ENCODE measurements at places on chromosomes 6 and 20.

DNA sequence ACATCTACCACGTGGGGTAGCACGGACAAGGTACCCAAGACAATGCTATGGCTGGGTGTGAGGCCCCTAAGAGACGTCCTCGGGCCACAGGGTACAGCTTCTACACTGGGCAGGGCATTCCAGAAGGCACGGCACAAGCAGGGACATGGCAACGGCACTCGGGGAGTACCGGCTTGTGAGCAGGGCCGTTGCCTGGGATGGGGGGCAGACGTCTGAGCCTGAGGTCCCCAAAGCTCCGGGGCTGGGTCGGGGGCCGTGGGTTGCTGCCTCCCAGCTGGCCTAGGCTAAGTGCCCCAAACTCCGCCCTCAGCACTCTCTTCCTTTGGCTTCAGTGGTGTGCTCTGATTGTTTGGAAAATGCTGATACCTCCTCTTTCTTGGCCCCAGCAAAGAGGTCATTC, 110.6 kb downstream of the SULF2 start:
- no peaks in the 10 kb centered on the region for H3K4me1 ChIP-seq
- no peak overlapping the region for H3K27ac ChIP-seq
- no peaks in the 10 kb centered on the region for H3K27me3 ChIP-seq
- H3K4me3 ChIP-seq, result no peak overlapping the region
- peaks cover 15% of the 10 kb centered on the region for H3K36me3 ChIP-seq

DNA sequence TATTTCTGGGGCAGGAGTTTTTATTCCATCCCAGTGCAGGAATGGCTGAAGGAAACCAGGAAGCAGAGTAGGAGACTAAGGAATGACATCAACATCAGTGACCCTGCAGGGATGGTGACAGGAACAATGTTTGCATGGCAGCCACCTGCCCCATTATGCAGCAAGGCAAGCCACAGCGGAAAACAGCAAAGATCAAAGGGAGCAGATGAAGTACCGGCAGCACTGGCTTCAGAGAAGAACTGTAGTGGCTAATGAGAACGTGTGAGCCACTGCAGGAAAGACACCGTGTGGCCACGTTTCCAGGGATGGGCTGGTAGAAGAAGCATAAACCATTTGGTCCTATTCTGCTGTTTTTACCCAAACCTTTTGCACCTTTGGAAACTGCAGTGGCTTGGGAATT, 52.9 kb upstream of the TAB2 start:
- peaks cover 3% of the 10 kb centered on the region for H3K4me1 ChIP-seq
- no peak overlapping the region for H3K27ac ChIP-seq
- H3K27me3 ChIP-seq, result no peaks in the 10 kb centered on the region
- H3K36me3 ChIP-seq, result no peaks in the 10 kb centered on the region
- DNase-seq, result no peak

DNA sequence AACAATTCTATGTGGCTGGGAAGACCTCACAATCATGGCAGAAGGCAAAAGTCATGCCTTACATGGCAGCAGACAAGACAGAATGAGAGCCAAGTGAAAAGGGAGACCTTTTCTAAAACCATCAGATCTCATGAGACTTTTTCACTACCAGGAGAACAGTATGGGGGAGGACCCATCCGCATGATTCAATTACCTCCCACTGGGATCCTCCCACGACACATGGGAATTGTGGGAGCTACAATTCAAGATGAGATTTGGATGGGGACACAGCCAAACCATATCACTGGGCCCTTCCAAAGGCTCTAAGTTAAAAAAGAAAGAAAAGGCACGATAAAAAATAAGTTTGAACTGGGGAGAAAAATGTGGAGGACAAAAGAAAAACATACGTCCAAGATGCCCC, 406.9 kb upstream of the CDH4 start:
- no peak overlapping the region for H3K27ac ChIP-seq
- DNase-seq, result no peak
- no peak overlapping the region for H3K4me3 ChIP-seq
- H3K36me3 ChIP-seq, result no peaks in the 10 kb centered on the region
- H3K4me1 ChIP-seq, result no peaks in the 10 kb centered on the region

GRCh38 chr20:54539521-54540046, 64.2 kb downstream of the DOK5 start:
- H3K4me1 ChIP-seq, result peaks cover 22% of the 10 kb centered on the region
- no peak for DNase-seq
- H3K4me3 ChIP-seq, result no peak overlapping the region
- no peak overlapping the region for H3K27ac ChIP-seq

DNA sequence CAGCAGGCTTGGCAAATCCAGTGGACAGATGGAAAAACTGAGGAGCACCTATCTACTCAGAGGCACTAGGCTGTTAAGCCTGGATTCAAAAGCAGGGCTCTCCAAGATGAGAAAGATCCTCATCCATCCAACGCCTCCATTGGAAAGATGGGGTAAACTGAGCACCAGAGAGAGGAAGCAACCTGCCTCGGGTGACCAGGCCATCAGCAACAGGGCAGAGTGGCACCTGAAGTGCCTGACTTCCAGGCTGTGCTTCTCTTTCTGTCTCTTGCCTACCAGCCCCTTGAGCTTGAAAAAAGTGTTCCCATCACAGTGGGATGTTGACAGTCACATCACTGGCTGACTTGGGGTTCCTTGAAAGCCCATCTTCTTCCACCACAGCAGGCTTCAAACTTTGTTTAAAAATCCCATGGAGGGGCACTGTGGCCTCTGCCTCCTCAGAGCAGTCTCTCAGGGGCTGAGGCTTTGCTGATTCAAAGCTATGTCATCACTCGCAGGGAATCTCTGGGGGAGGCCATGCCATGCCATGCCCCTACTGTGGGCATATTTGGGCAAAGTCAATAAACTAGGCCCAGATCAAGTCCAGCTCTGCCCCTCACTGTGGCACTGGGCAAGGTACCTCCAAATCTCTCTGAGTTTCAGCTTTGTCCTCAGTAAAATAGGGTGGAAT, 44.8 kb upstream of the TGM2 start:
- no peak for DNase-seq
- H3K27ac ChIP-seq, result no peak overlapping the region
- H3K27me3 ChIP-seq, result no peaks in the 10 kb centered on the region

GRCh38 chr20:12180107-12180661, 262.5 kb downstream of the BTBD3 start:
- H3K4me1 ChIP-seq, result peaks cover 9% of the 10 kb centered on the region
- DNase-seq, result no peak
- no peak overlapping the region for H3K4me3 ChIP-seq
- no peaks in the 10 kb centered on the region for H3K36me3 ChIP-seq
- no peak overlapping the region for H3K27ac ChIP-seq

DNA sequence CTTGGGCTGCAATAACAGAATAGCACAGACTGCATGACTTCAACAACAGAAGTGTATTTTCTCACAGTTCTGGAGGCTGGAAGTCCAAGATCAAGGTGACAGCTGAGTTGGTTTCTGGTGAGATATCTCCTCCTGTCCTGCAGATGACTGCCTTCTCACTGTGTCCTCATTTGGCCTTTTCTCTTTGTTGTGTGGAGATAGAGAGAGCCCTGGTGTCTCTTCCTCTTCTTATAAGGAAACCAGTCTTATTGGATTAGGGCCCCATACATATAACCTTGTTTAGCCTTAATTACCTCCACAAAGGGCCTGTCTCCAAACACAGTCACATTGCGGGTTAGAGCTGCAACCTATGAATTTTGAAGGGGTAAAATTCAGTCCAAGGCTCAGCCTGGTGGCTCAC, 57.0 kb upstream of the BMP6 start:
- peaks cover 12% of the 10 kb centered on the region for H3K4me1 ChIP-seq
- H3K27me3 ChIP-seq, result no peaks in the 10 kb centered on the region
- no peak overlapping the region for H3K4me3 ChIP-seq

DNA sequence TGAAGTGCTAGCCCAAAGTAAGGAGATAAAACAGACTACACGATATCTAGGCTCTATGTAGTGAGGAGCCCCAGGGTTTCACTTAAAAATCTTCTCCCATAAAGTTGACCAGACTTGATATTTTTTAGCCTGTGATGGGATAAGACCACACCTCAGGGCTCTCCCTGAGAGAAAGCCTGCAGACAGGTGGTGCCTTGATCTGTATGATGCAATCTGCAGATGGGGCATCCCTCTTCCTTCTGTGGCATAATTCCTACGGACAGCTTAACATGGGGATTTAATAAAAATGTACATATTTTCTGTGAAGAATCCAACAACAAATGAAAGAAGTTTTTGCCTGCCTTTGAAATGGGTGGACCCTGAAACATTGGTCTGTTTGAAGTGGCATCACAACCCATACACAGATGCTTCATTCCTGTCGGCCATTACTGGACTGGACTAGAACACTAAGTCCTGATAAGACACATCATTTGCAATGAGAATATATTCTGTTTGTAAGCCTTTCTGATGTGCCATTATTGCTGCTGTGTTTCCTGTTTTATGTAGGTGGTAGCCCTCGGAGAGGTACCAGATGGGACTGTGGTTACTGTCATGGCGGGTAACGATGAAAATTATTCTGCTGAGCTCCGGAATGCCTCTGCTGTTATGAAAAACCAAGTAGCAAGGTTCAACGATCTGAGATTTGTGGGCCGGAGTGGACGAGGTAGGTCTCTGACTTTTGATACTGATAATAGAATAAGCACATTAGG, 53.8 kb upstream of the SUPT3H start:
- no peak overlapping the region for H3K4me3 ChIP-seq
- DNase-seq, result no peak
- H3K27ac ChIP-seq, result no peak overlapping the region
- peaks cover 41% of the 10 kb centered on the region for H3K4me1 ChIP-seq
- H3K27me3 ChIP-seq, result no peaks in the 10 kb centered on the region
- H3K36me3 ChIP-seq, result no peaks in the 10 kb centered on the region

DNA sequence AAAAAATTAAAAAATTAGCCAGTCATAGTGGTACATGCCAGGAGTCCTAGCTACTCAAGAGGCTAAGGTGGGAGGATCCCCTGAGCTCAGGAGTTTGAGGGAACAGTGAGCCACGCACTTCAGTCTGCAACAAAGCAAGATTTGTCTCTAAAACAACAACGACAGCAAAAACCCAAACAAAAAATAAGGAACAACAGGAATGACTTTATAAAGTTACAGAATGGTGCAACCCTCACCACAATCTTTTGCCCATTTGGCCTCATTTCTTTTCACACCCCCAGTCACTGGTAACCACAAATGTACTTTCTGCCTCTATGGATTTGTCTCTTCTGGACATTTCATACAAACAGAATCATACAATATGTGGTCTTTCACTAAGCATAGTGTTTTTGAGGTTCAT, 16.7 kb upstream of the ZFAND3 start:
- H3K4me3 ChIP-seq, result no peak overlapping the region
- H3K27ac ChIP-seq, result no peak overlapping the region

- peak overlapping the region; percentile 82 for H3K27ac ChIP-seq
- DNase-seq, result no peak
- no peak overlapping the region for H3K4me3 ChIP-seq
- H3K4me1 ChIP-seq, result no peaks in the 10 kb centered on the region
- H3K27me3 ChIP-seq, result no peaks in the 10 kb centered on the region
Measured at GRCh38 chr6:11213422-11214021, 18.9 kb downstream of the NEDD9 start.

GRCh38 chr20:18943542-18943941, 130.0 kb downstream of the SCP2D1 start:
- no peak overlapping the region for H3K27ac ChIP-seq
- no peaks in the 10 kb centered on the region for H3K27me3 ChIP-seq
- no peaks in the 10 kb centered on the region for H3K4me1 ChIP-seq
